ENCODE measurements at places on chromosomes 2 and 18.

DNA sequence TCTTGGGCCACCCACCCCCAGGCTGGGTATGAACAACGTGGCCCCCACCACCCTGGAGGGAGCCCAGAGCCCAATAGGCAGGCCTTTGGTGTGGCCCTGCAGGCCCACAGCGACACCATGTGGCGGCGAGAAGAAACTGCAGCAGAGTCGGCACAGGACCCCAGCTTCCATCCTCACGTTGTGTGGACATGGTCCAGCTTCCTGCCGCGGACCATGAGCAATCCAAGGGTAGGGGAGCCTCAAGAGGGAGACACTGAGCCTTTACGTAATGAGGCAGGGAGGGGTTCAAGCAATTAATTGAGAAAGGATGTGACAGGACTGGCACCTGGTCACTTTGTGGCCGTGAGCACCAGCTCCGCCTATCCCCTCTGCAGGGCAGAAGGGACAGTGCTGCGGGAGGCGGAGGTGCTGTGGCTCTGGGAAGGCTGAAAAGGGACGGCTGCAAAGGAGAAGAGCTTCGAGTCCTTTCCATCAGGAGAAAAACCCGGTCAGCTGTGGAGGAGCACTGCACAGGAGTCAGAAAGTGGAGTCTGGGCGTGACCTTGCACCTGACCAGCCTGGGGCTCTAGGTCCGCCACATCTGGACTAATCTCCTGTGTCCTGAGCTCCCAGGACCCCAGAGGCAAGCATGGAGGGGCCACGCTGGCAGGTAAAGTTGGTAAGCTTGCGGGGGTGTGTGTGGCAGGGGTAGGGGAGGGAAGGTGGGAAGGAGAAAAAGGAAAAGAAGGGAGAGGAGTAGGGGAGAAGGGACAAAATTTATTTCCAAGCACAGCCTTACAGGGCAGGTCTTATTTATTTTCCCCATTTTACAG is 44.9 kb downstream of the TMEM37 start:
- DNase-seq = peak; percentile 48

DNA sequence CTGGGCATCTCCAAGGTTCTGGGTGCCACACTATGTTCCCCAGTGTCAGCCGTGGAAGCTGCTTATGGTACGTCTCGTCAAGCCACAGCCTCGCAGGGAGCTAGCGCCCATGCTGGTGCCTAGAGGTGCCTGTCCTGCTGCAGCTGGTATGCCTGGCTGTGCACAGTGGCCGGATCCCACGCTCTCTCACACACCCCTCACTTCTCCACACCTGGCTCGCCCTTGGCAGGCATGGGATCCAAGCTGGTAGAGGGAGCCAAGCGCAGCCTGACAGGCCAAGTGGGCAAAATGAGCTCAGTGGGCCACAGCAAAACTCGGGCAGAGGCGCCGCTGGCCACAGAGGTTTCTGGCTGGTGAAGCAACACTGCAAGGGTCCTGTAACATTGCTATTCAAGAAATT is 156.1 kb upstream of the RBMS1 start:
- no peak for DNase-seq

DNA sequence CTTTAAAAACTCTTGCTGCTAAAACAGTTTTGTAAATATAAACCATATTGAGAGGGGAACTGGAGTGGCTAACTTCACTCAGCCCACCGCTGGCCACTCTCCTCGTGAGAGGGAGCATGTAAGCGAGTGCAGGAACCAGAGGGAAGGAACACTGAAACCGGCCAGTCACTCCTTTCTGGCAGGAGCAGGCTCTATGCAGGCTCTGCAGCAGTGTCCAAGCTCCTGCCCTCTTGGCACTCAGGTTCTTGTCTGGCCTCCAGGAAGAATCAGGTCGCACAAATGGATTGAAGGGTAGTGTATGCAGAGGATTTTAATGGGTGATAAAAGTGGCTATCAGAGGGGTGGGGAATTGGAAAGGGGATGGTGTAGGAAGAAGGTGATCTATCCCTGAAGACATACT is 157.7 kb downstream of the TMX3 start:
- DNase-seq = no peak

DNA sequence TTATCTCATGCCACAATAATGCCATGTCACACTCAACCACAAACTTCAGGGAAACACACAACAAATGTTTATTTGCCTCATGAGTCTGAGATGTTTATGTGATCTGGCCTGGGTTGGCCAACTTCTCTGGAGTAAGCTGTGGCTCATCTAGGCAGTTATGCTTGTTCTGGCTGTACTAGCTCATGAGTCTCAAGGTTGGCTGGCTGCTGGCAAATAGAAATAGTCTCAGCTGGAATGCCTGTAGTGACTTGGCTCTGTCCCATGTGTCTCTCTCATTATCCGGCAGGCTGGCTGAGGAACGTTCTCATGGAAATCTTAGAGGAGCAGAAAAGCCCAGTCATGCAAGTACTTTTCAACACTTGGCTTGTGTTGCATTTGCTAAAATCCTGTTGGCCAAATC is 234.9 kb upstream of the CDH2 start:
- DNase-seq = peak; percentile 14

DNA sequence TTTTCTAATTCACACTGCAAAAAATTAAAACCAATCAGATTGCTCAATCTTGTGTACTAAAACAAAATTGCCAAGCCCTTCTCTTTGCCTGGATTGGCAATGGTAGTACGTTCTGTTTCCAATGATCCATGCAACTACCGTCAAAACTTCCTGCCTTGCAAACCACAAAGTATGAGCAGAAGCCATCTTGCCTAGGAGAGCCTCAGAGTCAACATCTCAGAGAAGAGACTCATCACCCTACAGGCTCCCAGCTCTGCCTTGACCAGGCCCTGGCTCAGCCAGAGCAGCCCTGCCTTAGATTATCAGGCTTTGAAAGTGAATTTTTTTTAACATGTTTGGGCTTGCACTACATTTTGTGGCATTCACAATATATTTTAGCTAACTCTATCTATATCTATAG is 574.1 kb downstream of the SATB2 start:
- DNase-seq = peak; percentile 43

DNA sequence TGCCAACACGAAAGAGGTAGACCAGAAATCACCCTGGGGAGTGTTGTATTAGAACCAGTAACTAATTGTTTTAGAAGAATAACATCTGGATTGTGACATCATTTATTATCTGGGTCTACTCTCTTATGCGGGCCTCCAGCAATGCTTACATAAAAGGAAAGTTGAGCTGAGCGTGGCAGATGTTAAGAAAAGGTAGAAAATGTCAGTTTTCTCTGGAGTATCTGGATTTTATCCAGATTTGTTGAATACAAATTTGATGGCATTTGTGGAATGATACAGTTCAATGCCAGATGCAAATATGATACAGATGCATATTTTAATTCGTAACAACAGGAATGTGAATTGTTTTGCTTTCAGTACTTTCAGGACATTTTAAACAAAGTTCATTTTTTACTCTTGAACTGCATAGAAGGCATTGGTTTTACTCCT is 90.3 kb downstream of the PRPF40A start:
- peak; percentile 48 for DNase-seq

GRCh38 chr2:48993576-48993975 is 160.7 kb downstream of the FSHR start:
- no peak for DNase-seq

DNA sequence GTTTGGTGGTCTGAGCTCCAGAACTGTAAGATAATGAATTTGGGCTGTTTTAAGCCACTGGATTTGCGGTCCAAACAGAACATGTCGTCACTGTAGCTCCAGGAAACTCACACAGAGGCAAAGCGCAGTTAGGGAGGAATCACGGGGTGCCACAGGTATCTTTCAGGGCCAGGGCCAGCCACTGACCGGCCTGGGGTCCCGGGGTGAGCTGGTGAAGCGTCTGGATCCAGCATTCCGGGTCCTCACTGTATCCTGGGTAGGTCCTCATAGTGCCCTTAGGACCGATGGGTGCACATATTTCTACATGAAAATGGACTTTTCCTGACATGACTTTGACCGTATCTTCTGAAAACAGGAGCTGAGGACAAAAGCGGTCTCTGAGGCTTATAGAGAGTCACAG is 196.0 kb upstream of the HDAC4 start:
- no peak for DNase-seq

DNA sequence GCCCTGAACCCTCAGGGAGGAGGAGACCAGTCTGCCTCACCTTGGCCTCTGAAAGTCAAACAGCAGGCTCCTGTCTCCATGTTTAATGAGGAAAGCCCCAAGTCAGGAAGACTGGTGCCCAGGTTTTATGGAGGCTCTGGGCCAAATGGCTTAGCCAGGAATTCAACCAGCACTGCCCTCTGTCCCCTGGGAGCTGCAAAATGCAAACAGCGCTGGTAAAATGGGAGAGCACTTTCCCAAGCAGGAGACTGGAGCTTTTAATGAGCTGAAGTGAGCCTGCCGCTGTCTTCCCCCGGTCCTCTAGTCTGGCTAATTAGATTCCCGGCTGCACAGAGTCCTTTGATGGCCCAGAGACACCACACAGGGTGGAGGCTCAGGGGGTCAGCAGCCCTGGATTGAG is 276.0 kb upstream of the TRIB2 start:
- DNase-seq = no peak

DNA sequence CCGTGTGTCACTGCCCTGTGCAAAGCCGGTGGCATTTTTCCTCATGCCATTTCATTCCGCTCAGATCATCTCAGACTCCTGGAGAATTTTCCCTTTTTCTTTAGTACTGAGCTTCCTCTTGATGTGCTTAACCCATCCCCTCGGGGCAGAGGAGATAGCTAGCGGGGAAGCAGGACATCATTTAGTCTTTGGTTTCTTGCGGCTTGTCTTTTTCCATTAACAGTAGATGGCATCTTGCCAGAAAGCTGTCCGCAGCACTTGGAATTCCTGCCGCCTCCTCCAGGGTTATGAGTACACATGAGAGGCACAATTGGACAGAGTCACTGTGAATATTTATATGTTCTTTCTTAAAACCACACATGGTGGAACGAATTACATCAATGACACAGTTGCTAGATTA is 226.6 kb downstream of the ALPK2 start:
- DNase-seq = peak; percentile 79

DNA sequence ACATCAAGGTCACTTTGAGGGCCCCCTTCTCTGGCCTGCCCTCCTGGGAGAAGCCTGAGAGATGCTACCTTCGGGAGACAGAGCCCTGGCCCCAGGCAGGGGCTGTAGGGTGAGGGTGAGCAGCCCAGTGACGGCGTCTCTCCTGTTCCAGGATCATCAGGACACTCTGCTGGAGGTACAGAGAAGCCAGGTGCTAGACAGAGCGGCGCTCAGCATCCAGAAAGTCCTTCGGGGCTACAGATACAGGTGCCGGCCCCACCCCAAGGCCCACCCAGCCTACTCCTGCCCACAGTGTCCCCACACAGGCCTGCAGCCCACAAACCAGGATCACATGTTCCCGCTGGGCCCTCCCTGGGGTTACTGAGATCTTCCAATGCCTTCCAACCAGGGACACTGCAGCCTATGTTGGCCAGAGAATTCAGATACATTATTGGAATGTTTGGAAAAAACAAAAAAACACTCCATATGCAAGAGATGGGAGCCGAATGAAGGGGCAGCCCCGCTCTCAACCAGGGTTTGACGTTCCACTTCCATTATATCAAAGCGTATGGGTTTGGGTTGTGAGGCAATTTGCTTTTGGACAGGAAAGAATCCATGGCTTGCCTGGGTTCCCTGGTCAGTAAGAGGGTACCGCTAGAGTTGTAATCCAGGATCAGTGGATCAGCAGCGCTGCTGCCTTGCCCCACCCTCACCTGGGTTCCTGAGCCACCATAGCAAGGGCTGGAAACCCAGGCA is 49.5 kb upstream of the GPR17 start:
- no peak for DNase-seq

DNA sequence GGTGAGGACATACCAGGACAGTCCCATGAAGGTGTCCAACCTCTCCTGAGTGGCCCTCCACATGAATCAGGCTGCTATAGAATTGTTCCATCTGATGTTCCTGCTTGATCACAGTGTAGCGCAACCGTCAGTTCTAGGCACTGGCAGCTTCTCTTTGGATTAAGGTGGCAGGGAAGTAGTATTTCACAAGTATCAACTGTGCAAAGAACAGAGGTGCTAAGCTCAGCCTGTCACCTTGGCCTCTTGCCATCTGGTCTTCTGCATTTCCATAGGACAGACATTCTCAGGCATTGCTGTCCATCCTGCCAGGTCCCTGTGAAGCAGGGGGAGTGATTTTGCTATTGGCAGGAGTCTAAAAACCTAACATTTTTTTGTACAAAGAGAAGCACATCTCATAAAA is 182.2 kb upstream of the EPAS1 start:
- DNase-seq = no peak

GRCh38 chr2:179461420-179461819 is 196.8 kb upstream of the SESTD1 start:
- no peak for DNase-seq

DNA sequence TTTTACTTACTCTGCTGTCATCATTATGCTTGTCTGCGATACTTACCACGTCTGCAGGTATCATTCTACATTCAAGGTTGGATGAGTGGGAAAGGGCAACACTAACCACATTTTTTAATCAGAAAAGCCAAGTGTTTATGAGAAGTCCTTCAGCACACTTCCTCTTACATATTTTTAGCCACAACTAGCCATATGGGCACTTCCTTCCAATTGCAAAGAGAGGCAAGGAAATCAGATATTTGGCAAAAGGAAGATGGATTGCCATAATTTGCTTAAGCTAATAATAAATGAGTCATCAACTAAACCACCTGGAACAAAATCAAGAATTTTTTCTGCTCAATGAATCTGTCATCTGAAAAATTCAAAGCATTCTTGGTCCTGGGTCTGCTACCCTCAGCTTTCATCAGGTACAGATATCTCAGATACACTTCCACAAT is 16.7 kb upstream of the MRO start:
- DNase-seq = peak; percentile 76

- DNase-seq = no peak
These were observed 2.1 kb upstream of the MC2R start for GRCh38 chr18:13917401-13917800.

DNA sequence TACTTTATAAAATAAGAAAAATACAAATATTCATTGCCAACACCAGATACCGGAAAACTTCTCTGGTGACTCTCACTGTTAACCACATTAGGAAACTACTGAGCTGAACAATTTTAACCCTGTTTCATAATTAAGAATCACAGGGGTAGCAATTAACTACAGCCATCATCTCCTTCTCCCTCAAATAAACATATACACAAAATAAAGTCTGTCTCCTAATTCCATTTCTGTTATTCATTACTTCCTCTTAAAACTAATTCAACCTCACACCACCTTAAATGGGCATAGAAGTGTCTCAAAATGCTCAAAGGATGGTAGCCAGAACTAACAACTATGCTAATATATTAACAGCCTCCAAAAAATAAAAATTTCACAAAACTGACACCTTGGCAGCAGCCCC is 60.7 kb downstream of the ACVR1 start:
- peak; percentile 27 for DNase-seq

GRCh38 chr2:240324312-240325015 is 111.0 kb upstream of the GPC1 start:
- no peak for DNase-seq

DNA sequence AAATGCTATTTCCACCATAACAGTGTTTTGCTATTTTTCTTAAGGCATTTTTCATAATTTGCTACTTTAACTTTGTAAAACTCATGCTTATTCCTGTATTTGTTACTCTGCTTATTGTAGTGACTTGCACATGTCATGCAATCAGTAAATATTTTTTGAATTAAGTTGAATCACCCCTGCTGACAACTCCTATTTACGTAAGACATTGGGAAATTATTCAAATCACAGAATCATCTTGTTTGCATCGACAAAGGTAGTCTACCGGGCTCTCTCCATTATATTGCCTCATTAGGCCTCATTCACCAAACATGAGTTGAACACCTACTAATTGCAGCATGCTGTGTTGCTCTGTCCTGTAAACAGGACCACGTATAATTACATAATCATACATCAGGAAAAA is 478.5 kb upstream of the ZEB2 start:
- DNase-seq = no peak

All from fibroblast of skin of abdomen (primary cell).